RWPE2 (cell line): ENCODE measurements at places on chromosomes 3 and 15.

DNA sequence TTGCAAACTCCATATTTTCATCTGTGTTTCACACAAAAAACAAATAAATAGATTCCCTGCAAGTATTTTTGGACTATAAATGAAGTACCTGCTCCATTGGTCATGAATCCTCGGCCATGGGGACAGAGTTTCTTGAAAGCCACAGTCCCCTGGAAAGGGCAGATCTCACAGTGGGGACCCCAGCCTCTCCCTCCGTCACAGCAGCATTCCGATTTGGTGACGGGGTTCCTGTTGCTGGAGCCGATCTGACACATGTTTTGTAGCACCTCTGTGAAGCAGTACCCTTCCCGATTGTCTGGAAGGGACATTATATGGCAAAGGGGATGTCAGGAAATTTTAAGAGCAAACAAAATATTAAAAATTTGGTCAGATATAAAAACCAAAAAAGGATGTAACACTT, 96.2 kb downstream of the DUT start:
- no peak for DNase-seq

- peak; percentile 30 for DNase-seq
Measured at GRCh38 chr3:42498791-42499477, 3.5 kb upstream of the VIPR1 start.

GRCh38 chr15:84862214-84862975, 22.1 kb upstream of the SLC28A1 start:
- DNase-seq: no peak

DNA sequence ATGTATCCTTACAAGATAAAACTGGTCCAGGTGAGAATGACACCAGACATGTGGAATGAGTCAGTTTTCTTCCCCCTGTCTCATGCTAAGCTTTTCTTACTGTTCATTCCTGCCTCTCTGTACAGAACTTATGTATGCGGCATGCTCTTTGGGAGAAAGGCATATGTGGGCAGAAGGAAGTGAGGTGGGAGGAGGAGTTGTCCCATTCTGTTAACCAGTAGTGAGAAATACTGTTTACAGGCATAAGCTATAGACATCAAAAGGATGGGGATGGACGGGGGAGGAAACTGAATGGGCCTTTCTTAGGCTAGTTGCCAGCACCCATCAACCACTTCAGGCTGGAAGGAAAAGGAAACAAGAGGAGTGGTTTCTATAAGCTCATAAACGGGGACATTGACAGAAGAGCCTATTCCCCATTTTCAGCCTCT, 143.6 kb upstream of the BHLHE40 start:
- no peak for DNase-seq

DNA sequence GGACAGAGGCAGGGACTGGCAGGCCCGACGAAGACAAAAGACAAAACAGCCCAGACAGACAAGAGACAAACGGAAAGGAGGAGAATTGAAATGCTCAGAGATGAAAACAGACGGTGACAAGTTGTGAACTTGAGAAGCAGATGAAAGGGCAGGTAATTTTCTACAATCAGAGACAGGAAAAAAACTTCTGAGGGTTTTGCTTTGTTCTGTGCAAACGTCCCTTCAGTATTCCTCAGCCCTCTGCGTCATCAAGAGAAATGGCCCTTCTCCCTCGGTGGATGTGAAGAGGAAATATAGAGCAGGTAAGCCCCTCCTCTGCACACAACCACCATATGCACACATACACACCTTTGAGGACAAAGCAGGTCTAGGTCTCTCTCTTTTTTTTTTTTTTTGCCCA, 206.6 kb downstream of the UACA start:
- DNase-seq: no peak

DNA sequence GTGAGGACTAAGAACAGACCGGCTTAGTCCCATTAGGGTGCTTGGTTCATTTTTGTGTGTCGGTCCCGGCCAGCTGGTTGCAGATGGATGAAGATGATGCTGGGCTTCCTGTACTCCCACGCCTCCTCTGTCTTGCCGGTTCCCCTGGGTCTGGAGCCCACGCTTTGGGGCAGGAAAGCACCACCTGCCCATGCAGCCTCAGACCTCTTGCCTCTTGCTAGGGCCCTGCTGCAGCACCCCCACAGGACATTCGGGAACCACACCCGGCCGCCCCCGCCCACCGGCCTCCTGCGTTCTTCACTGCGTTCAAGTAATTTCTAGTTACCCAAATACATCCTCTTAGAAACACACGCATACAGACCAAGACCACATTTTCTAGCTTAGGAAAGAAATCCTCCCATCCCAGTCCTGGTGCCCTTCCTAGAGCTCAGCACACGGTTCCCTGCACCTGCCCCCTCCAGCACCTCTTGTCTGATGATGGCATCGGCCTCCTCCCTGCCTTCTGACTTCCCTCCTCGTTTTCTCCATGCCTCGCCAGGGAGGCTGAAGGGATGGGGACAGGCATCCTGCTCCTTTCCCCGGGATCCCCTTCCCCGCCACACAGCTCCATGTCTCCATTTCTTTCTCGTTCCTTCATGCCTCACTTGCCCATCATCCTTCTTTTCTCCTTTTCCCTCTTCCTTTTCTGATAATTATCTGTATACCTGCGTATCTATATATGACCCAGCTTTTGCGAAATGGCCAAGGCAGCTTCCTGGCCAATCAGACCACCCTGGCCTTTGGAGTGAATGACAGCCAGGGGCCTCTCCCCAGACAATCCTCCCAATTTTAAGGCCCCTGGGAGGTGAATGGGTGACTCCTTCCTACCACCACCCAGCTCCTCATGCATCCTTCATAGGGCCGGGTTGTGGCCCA, 30.9 kb downstream of the FAM3D start:
- DNase-seq: no peak

- no peak for DNase-seq
Measured at GRCh38 chr3:72606005-72606800, 242.0 kb downstream of the SHQ1 start.

GRCh38 chr3:30318110-30318509, 288.3 kb upstream of the TGFBR2 start:
- DNase-seq: no peak

- no peak for DNase-seq
Measured at GRCh38 chr3:183485093-183485492, 56.7 kb upstream of the MCF2L2 start.

DNA sequence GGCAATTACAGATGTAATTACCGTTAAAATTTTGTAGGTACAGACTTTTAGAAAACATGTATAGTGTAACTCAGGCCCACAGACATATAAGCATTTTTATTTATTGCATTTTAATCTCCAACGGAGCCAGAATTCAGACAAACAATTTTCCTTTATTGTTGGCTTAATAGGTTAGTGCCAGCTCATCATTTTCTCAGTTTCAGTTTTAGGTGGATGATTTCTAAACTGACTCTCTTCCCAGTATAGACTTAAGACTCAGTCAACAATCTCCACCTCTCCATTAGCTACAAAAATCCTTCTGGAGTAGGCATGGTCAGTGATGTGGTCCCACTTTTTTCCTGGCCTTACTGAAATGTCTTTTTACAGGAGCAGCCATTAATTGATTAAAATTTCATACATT, 994.6 kb downstream of the TBL1XR1 start:
- DNase-seq: no peak

GRCh38 chr15:55277116-55277564, 12.5 kb downstream of the RAB27A start:
- DNase-seq: no peak

- no peak for DNase-seq
Measured at GRCh38 chr3:28295898-28296490, 52.5 kb upstream of the ZCWPW2 start.

DNA sequence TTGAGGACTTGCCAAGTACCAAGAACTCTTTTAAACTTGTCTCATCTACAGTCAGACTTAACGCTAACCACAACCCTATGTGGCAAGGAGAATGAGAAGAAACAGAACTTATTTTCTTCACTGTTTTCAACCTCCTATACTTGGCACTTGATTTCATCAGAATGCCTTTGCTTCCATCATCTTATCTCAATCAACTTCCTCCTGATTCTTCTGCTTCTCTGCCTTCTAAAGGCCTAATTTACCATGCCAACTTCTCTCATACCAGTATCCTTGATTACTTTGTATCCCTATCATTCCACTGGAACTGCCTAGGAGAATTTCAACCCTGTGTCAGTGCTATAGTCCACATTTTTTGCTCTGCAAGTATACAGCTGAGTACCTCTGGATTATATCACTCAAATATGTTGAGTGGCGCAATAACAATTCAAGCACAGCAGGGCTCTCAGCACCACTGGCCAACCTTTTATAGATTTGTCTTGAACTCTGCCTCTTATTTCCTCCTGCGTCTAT, 413.6 kb downstream of the ROBO1 start:
- no peak for DNase-seq

- DNase-seq: no peak
Measured at GRCh38 chr3:194038960-194039359, 97.0 kb upstream of the HES1 start.

DNA sequence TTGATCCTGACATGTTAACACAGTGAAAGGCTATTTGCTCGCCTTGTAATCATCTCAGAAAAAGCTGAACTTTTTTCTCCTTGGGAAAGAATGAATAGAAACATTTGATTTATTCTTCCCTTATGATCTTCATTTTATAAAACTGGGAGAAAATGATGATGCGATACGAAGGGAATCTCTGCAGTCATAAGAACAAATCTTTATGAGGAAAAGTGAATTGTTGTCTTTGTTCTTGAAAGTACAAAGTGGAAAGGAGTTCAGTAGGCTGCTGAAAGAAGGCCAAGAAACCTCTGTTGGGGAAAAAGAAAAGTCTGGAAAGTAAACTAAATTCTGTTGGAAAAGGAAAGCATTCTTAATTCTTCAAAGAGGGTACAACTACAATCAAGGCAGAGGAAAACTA, 248.8 kb downstream of the NSUN3 start:
- no peak for DNase-seq
